ENCODE measurements at places on chromosomes 5 and 9. TPM values are rescaled to one million over a fixed set of nuclear protein-coding genes. Genes with fewer than 3 reads are reported as not detected.

Gene ZDHHC11
- 9.5 TPM for total RNA-seq

Gene WWC1
- 0.96 TPM for total RNA-seq

- H3K36me3 ChIP-seq: no peaks in the 10 kb centered on the region
- H3K27me3 ChIP-seq: peaks cover 2% of the 10 kb centered on the region
- H3K4me1 ChIP-seq: no peaks in the 10 kb centered on the region
- no peak for DNase-seq
- no peak overlapping the region for H3K4me3 ChIP-seq
These were observed 7.3 kb upstream of the BARHL1 start for GRCh38 chr9:132575005-132575609.

DNA sequence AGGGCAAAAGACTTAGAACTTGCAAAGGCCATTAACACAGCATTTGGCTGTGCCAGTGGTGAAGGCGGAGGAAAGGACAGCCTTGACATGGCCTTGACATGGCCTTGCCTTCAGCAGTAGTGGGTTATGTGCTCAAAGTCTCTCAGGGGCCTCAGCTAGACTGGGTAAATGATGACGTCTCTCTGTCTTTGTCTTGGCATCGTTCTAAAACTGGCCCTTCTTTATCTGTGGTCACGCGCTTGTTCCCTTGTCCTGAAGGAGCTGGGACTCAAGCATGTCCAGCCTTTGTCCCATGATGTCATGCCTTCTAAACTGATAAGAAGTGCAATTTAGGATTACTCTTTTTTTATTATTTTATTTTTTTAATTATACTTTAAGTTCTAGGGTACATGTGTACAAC lies 88.7 kb upstream of the ATP10B start:
- H3K4me1 ChIP-seq: no peaks in the 10 kb centered on the region
- H3K4me3 ChIP-seq: no peak overlapping the region
- no peak overlapping the region for H3K27ac ChIP-seq
- no peaks in the 10 kb centered on the region for H3K27me3 ChIP-seq
- no peaks in the 10 kb centered on the region for H3K36me3 ChIP-seq
- no peak for DNase-seq

DNA sequence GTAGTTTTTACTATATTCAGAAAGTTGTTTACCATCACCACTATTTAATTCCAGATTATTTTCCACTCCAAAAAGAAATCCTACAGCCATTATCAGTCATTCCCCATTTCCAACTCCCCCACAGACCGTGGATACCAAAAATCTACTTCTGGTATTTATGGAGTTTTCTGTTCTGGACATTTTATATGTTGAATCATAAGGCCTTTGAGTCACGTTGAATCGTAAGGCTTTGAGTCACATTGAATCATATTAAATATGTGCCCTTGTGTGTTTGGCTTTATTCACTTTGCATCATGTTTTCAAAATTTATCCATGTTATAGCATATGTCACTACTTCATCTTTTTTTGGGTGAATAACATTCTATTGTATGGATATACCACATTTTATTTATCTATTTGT lies 454.1 kb upstream of the NUDT12 start:
- no peak overlapping the region for H3K4me3 ChIP-seq
- DNase-seq: no peak
- H3K36me3 ChIP-seq: no peaks in the 10 kb centered on the region
- no peak overlapping the region for H3K27ac ChIP-seq

- no peaks in the 10 kb centered on the region for H3K36me3 ChIP-seq
- H3K27ac ChIP-seq: no peak overlapping the region
- H3K27me3 ChIP-seq: no peaks in the 10 kb centered on the region
- H3K4me1 ChIP-seq: no peaks in the 10 kb centered on the region
- no peak for DNase-seq
- no peak overlapping the region for H3K4me3 ChIP-seq
These were observed 30.1 kb upstream of the TENT2 start for GRCh38 chr5:79582186-79582585.

DNA sequence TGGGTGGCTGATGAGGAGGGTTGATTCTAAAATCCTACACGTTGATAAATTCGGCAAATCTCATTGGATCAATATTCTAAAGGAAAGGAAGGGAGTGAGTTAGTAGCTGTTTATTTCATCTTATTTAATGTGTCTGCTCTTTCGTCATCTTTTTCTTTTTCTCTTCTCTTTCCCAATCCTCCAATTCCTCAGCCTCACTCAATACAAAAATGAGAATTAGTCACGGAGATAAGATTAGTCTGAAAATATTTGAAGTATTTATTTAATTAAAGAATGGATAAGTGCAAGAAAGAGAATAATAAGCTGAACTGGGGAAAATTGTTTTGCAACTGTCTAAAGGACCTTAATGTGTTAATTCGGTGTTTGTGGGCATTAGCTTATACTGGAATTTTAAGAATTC lies 1095.1 kb downstream of the DTWD2 start:
- H3K4me1 ChIP-seq: no peaks in the 10 kb centered on the region
- DNase-seq: no peak
- no peaks in the 10 kb centered on the region for H3K36me3 ChIP-seq
- no peak overlapping the region for H3K27ac ChIP-seq

- no peaks in the 10 kb centered on the region for H3K36me3 ChIP-seq
- H3K27me3 ChIP-seq: no peaks in the 10 kb centered on the region
- H3K4me3 ChIP-seq: no peak overlapping the region
- no peak overlapping the region for H3K27ac ChIP-seq
These were observed 173.5 kb downstream of the ZNF608 start for GRCh38 chr5:124572971-124573370.

GRCh38 chr5:99605904-99606303 lies 677.1 kb upstream of the CHD1 start:
- H3K27me3 ChIP-seq: no peaks in the 10 kb centered on the region
- H3K36me3 ChIP-seq: no peaks in the 10 kb centered on the region
- DNase-seq: no peak
- no peak overlapping the region for H3K27ac ChIP-seq

GRCh38 chr9:70802758-70803436 lies 318.5 kb downstream of the TRPM3 start:
- H3K36me3 ChIP-seq: no peaks in the 10 kb centered on the region
- no peak for DNase-seq
- H3K27ac ChIP-seq: no peak overlapping the region

GRCh38 chr5:146877178-146877681 lies 1.3 kb downstream of the PPP2R2B start:
- peaks cover 22% of the 10 kb centered on the region for H3K27me3 ChIP-seq
- H3K4me3 ChIP-seq: peak overlapping the region; percentile 48
- no peak for DNase-seq
- H3K27ac ChIP-seq: no peak overlapping the region
- no peaks in the 10 kb centered on the region for H3K36me3 ChIP-seq
- H3K4me1 ChIP-seq: no peaks in the 10 kb centered on the region

- H3K4me3 ChIP-seq: no peak overlapping the region
- H3K27me3 ChIP-seq: no peaks in the 10 kb centered on the region
- DNase-seq: no peak
- H3K4me1 ChIP-seq: no peaks in the 10 kb centered on the region
- H3K27ac ChIP-seq: no peak overlapping the region
These were observed 85.4 kb upstream of the CPEB4 start for GRCh38 chr5:173802670-173803165.

DNA sequence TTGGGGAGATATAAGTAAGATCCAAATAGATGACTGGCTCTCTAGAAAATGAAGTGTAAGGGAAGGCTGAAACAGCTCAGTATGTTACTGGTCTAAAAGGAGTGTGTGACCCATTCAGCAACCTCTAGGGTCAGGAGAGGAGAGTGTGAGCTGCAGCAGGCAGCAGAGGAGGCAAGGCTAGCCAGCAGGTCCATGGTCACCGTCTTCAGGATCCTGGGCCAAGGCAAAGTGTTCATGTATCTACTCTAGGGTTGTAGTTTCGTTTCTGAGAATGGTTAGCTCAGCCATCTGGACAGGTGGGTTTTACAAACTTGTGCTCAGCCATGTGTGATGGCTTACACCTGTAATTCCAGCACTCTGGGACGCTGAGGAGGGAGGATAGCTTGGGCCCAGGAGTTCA lies 13.7 kb downstream of the MYO10 start:
- H3K4me1 ChIP-seq: no peaks in the 10 kb centered on the region
- no peak overlapping the region for H3K4me3 ChIP-seq
- H3K27ac ChIP-seq: no peak overlapping the region
- no peaks in the 10 kb centered on the region for H3K36me3 ChIP-seq
- no peak for DNase-seq
- no peaks in the 10 kb centered on the region for H3K27me3 ChIP-seq

DNA sequence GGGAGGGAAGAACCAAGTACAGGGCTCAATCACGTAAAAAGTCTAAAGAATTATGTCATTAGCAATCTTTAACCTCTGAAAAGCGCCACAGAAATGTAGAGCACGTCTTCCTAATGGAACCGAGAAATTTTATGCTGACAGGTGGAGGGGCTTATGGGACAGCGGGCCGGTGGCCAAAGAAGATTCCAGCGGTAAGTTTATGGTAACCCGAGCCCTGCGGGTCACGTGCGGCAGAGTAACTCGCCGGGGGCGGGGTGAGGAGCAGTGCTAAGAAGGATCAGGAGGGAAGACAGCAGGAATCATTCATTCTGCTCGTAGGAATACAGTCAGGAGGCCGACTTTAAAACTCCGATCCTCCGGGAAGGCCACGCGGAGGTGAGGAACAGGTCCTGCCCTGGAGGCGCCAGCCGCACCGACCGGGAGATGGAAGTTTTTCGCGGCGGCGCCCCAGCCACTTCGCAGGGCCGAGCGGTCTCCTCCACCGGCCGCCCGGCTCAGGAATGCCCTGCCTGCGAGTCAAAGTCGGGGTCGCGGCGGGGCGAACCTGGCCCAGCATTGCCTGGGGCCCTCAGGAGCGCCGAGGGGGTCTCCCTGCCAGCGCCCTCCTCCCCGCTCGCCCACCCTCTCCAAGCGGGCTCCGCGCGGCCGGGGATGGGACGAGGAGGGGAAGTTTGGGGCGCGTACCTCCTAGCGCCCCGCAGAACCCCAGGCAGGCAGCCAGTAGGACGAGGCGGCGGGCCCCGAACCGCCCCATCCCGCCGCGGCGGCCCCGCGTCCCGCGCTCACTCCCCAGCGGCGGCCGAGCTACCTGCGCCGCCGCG lies 101.8 kb downstream of the ESM1 start:
- H3K27me3 ChIP-seq: peaks cover 4% of the 10 kb centered on the region
- no peak overlapping the region for H3K27ac ChIP-seq
- no peak for DNase-seq
- H3K4me1 ChIP-seq: no peaks in the 10 kb centered on the region
- H3K36me3 ChIP-seq: no peaks in the 10 kb centered on the region

DNA sequence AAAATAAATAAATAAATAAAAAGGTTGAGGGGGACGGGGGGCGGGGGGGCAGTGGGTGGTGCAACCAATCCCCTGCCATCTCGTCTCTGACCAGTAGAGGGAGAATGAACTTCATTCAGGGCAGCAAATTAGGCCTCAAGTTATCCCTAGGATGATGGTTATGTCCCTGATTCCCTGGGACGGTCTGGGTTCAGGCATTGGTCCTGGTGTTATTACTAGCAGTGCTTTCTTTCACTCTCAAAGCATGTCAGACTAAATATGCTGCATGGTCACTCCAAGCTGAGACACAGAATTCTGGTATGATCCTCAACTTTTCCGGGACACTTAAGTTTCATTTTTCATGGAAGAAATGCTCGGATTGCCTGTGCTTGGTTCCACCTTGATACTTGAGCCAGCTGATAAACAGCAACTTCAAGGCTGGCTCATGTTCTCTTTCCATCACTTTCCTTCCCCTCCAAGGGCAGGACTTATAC lies 59.4 kb downstream of the DAP start:
- no peaks in the 10 kb centered on the region for H3K36me3 ChIP-seq
- no peaks in the 10 kb centered on the region for H3K27me3 ChIP-seq
- no peak for DNase-seq

All from breast epithelium (tissue), 4 donors.